ENCODE measurements at places on chromosomes 4 and X.

DNA sequence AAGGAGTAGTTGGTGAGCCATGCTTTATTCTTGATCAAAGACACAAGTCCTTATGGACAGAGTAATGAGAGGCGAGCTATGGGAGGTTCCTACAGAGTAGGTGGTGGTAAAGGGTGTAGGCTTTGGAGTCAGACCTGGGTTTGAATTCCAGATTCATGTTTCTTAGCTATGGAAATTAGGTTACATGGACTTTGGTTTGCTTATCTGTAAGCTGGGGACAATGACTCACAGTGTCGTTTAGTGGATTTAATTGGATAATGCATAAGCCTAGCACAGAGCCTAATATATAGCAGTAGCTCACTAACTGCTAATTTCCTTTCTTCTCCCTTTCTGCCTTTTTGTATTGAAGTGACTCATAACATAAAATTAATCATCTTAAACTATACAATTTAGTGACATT lies 5.0 kb upstream of the TRPC5 start:
- no peak for DNase-seq

- DNase-seq: no peak
Measured at GRCh38 chrX:19659929-19660328, 144.6 kb upstream of the MAP3K15 start.

DNA sequence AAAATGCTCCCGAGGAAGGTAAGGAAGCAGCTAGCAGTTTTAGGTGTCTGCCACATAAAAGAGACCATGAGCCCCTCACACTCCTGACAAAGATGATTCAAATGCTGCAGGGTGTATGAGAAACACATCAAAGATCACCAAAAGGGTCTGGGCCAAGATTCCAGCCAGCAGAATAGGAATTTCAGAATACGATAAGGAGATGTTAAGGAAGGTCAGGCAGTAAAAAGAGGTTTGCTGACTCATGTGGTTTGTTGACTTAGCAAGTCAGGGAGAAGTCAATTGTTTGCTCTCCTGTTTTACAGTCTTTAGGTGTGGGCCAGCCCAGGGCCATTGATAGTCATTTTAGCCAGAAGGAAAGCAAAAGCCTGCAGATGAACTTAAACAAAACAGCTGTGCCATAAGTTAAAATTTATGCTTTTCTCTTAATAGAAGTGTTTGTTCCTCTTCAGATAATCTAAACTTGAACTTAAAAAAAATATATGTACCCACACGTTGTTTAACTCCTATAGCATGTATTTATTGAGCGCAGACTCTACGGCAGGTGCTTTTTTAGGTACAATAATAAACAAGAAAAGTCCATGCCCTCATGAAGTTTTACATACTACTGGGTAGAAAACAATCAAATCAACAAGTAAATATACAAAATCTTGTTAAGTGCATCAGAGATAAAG lies 115.6 kb downstream of the CAMK2D start:
- DNase-seq: no peak

- DNase-seq: no peak
Measured at GRCh38 chr4:44725726-44726037, 674 bp downstream of the GNPDA2 start.

- no peak for DNase-seq
Measured at GRCh38 chr4:100041646-100042045, 91.6 kb upstream of the H2AZ1 start.

DNA sequence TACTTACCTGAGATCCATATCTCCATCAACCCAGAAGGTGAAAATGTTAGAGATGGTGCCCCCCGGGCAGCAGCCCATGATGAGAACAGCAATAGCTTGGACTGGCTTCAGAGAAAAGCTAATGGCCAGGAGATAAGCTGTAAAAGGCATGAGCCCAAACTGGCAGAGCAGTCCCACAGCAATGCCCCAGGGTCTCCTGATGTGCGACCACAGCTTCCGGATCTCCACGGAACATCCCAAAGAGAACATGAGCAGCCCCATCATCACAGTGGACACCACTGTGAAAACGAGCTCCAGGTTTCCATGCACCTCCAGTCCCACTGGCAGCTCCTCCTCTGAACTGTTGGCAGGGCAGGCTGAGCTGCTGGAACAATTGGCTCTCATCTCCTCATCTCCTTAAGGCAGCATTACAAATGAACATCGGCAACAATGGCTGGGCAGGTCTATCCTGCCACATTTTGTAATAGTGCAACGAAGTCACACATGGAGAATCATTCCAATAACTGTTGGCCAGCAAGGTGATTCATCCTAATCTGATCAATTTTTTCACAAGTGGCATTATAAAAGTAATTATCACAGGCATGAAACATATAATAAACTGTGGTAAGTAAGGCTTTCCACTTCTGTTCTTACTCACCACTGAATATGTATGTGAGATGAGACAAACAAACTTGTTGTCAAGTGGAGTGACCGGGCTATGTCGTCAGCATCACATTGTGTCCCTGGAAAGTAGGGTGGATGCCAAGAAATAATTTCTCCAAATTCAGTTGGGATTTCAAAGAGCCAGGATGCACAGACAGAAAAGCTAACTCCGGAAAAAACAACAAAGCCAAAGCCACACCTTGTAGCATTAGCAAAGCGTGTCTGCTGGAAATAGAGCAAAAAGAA lies at the start of gene SLC10A6:
Gene SLC10A6 (minus strand): TSS at position 653 of the 888 bp plus-strand sequence. CDS start 269 bp downstream, at position 384.
- no peak for DNase-seq

DNA sequence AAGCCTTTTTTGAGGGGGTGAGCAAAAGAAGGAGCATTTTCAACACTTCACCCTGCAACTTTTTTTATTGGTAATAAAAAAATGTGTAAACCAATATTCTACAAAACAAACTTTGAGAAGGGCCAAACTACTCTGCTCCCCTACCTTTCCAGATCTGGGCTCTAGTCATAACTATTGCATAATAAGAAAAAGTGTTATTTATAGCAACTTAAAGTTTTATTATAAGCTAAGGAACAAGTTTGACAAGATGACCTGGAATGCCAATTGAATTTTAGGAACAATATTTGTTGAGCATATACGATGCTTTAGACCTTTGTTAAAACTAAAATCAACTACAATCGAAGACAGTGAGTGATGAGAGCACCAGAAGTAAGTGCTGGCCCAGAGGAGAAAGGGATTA lies 409.6 kb downstream of the IL15 start:
- no peak for DNase-seq

DNA sequence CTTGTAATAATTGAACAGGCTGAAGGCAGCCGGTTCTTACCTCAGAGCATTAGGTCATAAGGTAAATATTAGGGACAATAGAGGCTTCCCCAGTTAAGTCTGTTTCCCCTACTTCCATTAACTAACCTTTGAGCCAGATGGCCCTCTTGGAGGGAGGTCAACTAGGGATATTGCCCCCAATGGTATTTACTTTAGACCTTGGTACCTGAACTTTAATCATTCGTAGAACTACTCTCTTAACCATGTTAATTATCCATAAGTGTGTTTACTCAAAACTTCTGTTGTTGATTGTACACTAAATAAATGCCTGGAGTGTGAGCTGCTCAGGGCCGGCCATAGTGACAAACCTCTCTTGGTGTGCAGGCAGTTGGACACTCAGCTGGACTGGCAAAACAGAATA lies 1843.5 kb upstream of the AGA start:
- DNase-seq: no peak

- DNase-seq: no peak
Measured at GRCh38 chr4:184812651-184813181, 13.1 kb downstream of the ACSL1 start.

DNA sequence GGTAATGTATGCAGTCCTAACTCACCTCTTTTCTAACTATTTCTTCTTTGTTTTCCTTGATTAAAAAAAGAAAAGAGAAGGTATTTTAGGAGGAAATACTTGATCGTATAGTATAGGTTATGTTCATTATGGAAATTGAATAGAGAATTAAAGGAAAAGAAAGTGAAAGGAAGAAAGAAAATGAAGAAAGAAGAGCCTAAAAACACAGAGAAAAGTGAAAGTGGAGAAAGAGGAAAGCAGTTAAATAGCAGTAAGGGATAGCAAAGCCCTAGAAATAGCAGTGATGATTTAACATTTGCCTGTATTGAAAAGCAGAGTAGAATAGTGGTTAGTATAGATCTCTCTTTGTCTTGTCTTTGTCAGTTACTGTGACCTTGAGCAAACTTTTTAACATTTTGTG lies 37.0 kb downstream of the MRPL1 start:
- no peak for DNase-seq

GRCh38 chr4:139603576-139604410 lies 47.8 kb upstream of the SETD7 start:
- DNase-seq: no peak

Data from stimulated activated CD8-positive, alpha-beta memory T cell treated with anti-CD3 and anti-CD28 coated beads, Interleukin-2, amount 100 ng/mL, for 1 hour (primary cell).